Thoracic aorta (tissue), 2 donors: ENCODE measurements at places on chromosomes 12 and 14. TPM values are rescaled to one million over a fixed set of nuclear protein-coding genes. Genes with fewer than 3 reads are reported as not detected.

DNA sequence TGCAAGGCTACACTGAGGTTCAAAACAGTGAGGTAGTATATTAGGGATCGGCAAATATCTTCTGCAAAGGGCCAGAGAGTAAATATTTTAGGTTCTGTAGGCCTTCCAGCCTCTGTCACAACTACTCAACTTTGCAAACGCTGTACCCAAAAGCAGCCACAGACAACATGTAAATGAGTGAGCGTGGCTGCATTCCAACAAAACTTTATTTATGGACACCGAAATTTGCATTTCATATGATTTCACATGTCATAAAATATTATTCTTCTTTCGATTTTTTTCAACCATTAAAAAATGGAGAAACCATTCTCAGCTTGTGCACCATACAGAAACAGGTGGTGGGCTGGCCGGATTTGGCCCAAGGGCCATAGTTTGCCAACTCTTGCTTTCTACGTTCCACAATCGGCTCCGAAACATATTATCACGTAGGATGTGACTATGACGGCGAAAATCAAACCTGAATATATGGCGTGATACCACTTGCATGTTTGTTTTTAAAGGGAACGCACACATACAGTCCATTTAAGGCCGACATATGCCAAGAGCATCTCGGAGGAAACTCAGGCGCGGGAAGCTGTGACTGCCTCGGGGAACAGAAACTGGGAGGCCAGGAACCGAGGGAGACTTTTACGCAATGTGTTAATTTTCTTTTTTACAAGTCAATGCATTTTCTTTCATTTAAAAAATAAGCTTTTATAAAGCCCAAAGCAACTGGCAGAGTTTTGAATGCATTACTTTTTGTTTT is 7.1 kb downstream of the NCOR2 start:
- no peak for DNase-seq

DNA sequence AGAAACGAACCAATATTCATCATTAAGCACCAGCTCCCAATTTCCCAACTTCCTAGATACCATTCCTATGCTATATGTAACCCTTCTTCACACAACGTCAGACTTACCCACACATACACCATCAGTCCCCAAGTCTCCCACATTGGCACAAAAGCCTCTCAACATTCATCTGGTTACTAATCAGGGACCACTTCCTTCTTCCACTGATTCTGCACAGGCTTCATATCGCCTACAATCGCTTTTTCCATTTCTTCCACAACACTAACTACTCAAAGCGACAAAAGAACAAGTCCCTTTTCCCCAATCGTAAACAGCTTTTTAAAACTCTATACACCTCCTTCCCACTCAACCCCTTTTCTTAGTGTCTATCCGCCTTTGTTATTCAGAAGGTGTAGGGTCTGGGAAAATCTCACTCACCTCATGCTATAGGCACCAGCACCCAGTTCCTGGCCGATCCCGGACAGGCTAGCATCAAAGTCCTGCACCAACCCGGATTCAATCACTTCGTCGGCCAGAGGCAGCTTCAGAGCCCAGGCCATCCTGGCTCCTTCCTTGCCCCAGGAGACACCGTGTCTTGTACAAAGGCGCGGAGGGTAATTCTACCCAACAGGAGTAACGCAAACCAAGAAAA is 936 bp downstream of the TFCP2 start:
- DNase-seq: no peak

DNA sequence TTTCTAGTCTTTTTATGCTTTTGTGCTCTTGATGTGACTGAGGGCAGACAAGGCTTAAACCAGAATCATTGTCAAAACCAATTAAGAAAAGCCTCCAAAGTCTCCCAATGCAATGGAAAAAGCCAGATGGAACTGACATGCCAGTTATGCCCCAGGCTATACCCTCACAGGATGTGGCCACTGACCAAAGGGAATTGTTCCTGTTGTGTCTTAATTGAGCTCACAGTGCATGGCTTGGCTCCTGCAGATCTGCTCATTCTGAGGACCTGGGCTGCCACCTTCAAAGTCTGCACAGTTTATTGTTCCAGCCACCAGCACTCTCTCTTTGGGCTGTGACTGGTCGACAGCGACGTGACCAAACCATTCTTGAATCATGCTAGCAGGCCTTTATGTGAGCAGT is 17.1 kb upstream of the BICD1 start:
- DNase-seq: no peak

DNA sequence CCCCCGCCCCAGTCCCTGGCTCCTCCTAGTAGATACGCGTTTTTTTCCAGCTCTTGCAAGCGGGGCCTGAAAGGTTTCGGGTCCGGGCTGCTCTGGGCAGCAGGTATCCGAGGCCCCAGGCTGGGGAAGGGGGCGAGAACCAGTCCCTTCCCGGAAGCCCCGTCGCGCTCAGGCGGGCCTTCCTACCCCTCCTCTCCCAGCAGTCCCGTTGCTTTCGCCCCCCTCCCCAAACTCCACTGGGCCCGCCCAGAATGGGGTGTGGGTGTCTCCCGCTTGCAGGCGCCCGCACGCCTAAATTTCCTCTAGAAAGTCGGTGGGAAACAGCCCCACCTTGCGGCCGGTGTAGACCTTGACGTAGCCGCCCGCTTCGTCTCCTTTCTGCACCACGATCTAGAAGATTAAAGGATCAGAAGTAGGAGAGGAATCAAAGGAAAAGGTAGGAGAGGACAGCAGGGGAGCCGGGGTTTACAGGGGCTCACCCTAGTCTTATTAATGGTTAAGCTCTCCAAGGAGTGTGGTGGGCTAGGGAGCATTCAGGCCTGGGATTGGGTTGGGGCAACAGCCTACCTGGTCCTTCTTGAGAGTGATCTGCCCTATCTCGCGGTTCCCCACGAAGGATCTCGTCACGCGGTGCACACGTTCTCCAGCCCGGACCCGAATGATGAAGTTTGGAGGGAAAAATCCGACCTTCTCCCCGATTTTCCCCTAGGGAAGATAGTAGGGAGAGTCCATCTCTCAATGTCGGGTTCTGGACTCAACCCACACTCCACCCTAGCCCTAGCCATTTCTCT is 7.3 kb downstream of the STAC3 start:
- DNase-seq: no peak

Gene ENDOU
- not detected for total RNA-seq

Gene TOMM20L
- not detected for total RNA-seq

GRCh38 chr12:106303202-106303820 is 778 bp downstream of the TCP11L2 start:
- DNase-seq: peak; percentile 74

DNA sequence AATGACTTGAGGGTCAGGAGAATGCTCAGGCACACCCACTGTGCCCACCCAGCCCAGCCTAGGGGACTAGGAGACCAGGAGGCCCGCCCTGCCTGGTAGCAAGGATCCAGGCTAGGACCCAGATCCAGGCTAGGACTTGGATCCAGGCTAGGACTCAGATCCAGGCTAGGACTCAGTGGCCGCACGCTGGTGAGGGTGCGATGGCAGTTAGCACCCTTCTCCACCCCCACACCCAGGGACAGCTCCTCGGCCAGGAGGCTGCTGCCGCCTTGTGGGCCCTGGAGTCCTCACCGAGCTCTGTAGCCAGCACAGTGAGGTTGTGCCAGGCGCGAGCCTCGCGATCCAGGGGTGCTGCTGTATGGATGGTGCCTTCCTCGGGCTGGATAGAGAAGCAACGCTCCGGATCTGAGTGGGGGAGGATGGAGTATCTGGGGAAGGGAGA is 5.1 kb downstream of the CDH24 start:
- DNase-seq: no peak
